Stimulated activated CD8-positive, alpha-beta memory T cell treated with anti-CD3 and anti-CD28 coated beads, Interleukin-4, amount 100 ng/mL, for 1 hour (primary cell): ENCODE measurements at places on chromosomes 12 and 14.

- no peak for DNase-seq
Measured at GRCh38 chr14:23828001-23828400, 125.6 kb upstream of the DHRS4 start.

DNA sequence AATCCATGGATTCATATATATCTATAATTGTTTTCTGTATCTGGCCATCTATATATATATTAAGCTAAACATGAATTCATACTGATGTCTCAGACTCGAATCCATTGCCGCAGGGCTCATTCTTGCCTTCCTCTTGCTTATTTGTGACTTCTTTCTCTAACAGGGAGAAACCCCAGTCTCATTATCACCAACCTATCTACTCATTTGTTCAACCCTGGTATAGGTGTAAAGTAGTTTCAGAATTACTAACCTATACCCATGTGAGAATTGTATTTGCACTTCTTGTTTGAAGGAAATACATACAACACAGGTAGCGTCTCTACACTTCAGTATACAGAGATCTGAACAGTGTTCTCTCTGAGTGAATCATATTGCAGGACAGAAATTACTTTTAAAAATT lies 77.7 kb downstream of the PTPN11 start:
- no peak for DNase-seq

DNA sequence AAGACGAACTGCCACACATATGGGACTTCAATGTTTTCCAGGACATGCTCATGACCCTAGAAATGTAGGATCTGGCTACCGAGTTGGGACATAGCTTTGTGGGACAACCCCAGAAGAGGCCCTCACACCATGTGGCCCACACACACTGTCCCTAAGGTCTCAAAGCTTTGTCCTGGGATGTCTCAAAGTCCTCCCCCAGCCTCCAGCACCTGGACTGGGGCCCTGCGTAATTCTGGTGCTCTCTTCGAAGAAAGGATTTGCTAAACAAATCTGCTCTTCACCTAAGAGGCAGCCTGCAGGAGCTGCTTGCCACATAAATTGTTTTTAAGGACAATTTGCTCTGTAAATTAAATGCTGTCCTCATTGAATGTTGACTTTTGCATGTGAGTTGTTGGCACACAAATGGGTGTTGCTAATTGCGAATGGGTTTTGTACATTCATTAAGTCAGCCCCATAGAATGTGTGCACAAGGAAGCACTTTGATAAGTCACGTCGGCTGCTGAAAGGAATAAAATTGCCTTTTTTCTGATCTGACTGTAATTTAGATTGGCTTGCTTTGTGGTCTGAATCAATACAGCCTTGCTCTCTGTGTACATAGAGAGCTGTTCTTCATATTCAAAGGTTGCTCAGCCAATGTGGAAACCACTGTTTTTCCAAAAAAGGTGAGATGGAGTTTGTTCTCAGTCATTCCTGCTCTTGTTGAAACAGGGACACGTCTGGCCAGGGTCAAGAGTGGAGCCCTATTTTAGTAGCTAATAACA lies 161.6 kb upstream of the PWP1 start:
- DNase-seq, result no peak

GRCh38 chr12:3526776-3527175 lies 35.8 kb downstream of the PRMT8 start:
- no peak for DNase-seq

DNA sequence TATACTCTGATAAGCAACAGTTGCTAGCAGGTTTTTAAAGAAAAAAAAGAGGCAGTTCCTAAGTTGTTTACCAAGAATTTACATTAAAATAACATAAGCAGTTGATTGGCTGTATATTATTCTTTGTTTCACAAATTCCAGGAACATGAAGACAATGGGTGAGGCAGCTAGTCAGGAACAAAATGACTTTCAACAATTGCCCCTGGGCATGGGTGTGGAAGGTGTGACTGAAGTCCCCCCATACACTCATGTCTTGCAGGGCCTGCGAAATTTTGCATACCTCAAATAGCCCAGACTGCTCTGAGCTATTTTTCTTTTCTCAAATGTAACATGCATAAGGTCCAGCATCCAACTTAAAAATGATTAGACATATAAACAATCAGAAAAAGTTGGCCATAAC lies 267.2 kb upstream of the DIO3 start:
- no peak for DNase-seq
